Foreskin melanocyte (primary cell): ENCODE measurements at places on chromosomes 11 and 22.

DNA sequence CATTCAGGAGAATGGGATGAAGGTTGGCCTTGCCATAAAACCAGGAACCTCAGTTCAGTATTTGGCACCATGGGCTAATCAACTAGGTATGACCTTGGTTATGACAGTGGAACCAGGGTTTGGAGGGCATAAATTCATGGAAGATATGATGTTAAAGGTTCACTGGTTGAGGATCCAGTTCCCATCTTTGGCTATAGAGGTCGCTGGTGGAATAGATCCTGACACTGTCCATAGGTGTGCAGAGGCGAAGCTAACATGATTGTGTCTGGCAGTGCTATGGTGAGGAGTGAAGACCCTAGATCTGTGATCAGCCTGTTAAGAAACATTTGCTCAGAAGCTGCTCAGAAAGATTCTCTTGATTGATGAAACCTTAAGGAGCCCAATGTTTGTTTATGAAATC, 5.7 kb downstream of the NF2 start:
- no peak for DNase-seq

DNA sequence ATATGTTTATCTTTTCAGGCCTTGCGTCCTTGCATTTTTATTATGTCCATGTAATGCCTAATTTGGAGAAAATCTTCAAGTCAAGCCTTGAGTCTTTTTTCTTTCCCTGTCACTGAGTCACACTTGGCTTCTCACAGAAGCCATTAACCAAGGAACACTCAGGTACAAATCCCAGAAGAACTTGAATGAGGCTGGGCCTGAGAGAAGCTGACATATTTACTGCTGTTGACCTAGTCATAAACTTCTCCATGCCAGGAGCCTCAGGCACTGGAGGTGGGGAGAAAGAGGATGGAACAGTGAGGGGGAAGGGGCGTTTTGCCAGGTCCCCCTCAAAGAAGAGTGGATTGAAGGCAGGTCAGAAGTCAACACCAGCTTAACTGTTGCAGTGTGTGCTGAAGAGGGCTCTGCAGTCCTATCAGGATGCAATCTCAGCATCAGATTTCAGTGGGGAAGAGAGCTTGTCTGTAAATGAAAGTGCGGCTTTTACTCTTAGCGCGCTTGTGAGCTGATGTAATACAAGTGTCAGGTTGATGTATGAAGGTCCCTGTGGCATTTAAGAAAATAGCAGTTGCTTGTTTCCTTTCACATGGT, 526.0 kb downstream of the ETS1 start:
- DNase-seq = no peak

GRCh38 chr11:70458736-70459135, 60.4 kb downstream of the CTTN start:
- no peak for DNase-seq

DNA sequence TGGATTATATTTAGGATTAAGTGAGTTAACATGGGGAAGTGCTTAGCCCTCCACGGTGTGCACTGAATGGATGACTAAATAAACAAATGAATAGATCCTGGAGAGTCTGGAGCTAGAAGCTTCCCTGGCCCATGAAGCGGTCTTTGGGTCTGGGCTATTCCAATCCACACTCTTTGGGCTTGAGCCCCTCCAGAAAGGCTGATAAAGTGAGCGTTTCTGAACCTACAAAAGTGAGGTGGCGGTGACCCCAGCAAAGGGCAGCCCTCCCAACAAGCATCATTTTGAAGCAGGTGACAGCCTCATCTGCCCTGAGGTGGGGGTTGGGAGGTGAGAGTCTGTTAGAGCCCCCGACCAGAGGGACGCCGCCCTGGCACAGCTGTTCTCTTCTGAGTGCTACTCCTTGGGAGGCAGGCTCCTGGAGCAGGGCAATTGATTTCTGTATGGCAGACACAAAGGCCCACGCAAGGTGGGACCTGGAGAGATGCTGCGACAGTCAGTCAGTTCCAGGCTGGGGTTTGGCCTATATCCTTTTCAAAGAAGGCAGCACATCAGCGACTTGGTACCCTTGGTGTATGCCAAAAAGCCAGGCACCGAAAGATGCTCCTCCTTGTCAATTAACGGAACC, 157.8 kb downstream of the CACNA1I start:
- DNase-seq = no peak
